ENCODE measurements at places on chromosomes 4 and X.

GRCh38 chr4:89312066-89312465 is 4.5 kb upstream of the GPRIN3 start:
- no peak for DNase-seq

- DNase-seq: no peak
Measured at GRCh38 chr4:111433441-111433840, 711.8 kb upstream of the FAM241A start.

DNA sequence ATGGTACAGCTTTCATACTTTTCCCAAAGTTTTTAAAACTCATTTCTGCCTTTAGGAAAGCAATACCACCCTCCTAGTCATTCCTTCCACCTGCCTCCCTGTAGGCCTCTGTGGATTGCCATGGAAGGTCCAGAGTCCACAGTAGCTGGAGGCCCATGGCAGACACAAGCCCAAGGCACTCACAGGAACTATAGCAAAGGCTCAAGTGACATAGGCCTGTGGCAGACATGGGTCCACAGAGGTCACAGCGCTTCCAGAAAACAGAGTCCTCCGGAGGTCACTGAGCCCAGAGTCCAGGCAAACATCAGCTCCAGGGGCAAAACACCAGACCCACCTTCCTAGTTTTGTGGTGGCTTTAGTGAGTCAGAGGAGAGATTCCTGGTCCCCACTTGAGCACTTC is 147.6 kb upstream of the ATP6AP2 start:
- no peak for DNase-seq

DNA sequence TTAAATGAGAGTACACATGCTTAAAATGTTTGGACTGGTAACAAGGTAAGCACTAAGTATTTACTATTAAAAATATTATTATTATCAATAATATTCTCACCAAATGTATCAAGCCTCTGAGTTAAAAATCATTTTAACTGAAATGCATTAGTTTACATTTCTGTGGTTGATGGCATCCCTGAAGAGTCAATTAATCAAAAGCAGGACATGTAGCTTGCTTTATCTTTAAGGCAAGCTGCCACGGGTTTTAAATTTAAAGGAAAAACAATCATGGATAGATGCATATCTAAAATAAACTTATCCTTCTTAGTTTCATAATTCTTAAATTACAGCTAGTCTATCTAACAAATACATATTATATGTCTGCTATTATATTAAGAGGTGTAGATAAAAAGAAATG is 584.8 kb upstream of the INTU start:
- no peak for DNase-seq

DNA sequence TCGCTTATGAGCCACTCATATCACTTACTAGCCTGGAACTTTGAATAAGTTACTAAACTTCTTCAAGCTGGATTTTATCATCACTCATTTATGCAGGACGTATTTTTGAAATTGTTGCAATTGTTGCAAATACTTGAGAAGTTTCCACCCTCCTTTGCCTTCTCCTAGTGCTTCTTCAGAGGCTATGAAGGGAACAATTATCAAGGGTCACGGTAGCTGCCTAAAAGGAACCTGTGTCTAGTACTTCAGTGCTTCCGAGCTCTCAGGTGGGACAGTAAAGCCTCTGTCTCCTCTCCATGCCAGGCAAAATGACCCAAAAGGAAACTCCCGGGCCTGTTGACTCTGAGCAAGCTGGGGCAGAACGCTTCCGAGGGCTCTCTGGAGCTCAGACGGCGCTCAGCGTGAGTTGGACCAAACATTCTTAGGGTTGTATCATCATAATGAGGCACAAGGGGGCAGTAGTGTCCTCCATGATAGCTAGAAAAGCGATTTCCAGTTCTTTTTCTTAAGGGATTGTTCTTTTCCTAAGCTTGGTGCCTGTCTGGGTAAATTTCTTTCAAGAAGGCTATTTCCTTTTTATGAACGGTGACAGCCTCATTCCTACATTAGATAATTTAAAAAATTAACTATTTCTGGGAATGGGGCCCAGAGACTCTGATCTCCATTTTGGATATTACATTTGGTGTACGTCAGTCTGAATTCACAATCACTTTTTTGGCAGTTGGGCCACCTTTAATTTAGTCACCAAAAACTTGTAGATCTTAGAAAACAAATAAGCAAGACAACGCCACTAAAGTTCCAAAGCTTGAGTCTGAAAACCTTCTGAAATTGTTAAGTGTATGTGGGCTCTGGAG is 73.1 kb downstream of the PACRGL start:
- DNase-seq: peak; percentile 64

GRCh38 chr4:132934911-132935310 is 214.2 kb upstream of the PCDH10 start:
- DNase-seq: no peak

DNA sequence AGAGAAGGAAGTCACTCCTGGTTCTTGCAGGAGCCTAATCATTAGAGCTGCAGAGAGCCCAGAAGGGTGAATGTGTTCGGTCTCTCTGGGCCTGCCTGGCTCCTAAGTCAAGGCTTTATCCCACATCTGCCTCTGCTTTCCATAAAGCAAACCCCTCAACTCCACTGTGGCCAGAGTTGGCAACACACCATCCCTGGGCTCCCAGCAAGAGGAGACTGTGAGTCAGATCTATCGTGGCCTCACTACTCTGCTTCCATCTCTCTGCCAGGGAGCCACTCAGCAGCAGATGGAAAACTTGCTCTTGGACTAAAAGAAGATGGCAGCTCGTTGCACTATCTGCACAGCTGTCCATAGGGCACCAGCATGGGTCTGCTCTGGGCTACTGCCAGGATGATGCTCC is 348.2 kb downstream of the FBXW7 start:
- no peak for DNase-seq

GRCh38 chr4:86924811-86925210 is 10.0 kb upstream of the AFF1 start:
- no peak for DNase-seq

GRCh38 chrX:20947411-20947912 is 426.8 kb upstream of the CNKSR2 start:
- no peak for DNase-seq

- DNase-seq: no peak
Measured at GRCh38 chr4:26346203-26346620, 25.4 kb downstream of the RBPJ start.

GRCh38 chr4:75834095-75834771 is 68.0 kb downstream of the PPEF2 start:
- no peak for DNase-seq

DNA sequence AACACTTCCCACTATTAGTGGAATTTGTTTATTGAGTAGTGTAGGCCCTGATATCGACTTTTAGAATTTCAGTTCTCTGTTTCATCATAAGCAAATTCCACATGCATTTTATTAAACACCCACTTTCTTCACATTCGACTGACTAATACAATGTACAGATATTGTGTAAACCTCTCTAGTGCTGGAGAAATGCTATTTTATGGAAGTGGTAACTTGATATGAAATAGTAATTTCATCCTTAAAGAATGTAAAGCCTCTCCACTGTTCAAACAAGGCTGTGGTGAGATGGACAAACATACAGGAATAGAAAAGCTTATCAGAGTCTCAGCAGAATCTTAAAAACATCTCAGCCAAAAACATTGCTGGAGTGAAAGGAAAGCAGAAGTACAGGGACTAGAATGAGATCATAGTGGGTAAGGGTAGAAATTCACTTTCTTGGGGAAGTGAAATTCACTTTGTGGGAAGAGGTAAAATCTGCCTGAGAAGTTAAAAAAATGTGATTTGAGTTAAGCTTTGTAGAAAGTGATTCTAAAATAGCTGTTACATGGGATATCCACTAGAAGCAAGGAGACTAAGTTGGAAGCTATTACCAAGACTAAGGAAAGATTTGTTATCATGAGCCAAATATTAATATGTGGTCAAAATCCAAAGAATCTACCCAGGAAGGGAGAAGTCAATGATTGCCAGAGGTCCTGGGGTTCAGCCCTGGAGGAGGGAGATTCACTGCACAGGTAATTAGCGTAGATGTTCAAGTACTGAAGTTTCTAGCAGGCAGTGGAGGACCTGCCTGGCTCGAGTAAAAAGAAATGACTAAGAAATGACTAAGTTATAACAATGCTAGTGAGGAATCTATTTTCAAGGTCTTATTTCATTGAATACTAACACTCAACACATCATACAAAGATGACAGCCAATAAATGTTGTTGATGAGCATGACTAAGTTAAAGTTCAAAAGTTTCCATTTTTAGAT is 398.3 kb upstream of the FAM47C start:
- no peak for DNase-seq

DNA sequence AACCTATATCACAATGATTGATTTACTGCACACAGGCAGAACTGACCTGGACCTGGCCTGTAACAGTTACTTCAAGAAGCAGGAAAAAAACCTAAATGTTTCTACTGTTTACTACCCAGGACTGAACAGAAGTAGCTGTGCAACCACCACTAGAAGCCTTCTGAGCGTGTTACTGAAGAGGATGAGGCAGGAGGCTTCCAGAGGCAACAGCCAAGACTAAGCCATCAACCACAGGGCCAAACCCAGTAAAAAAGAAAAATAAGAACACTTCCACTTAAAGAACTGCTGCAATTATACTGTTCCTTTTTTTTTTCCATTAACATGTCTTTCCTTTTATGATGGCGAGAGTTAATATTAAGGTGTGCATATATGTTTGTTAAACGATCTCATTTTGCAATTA is 29.4 kb upstream of the TTC29 start:
- DNase-seq: no peak

DNA sequence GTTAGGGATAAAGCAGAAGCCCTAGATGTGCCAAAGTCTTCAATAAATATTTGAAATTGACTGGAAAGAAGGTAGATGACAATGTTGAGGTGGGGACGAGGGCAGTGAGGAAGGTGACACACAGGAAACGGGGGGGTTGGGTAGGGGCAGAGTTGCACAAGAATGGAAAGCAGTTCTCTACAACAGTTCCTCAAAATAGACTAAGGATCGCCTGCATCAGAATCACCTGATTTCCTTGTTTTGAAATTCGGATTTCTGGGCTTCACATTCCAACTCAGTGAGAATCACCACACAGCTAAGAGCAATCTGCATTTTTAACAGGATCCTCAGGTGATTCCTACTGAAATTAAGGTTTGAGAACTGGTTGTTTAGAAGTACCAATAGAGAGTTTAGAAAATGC is 70.6 kb downstream of the ARFIP1 start:
- no peak for DNase-seq

DNA sequence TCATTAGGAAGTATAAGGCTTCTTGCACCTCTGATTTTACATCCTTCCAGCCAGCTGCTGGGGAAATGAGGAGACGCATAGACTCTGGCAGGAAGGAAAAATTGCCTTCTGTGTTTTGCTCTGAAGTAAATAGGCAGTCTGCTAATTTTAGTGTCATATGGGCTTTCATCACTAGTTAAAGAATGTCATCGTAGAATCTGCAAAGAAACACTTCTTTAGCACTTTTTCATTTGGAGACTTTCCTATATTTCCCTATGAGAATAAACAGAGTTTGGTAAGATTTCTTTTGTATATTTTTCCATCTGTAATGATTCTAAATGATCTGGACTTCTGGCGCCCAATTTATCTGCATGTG is 3.3 kb downstream of the ADGRL3 start:
- no peak for DNase-seq

GRCh38 chr4:74385386-74385785 is 20.4 kb downstream of the EREG start:
- DNase-seq: no peak

DNA sequence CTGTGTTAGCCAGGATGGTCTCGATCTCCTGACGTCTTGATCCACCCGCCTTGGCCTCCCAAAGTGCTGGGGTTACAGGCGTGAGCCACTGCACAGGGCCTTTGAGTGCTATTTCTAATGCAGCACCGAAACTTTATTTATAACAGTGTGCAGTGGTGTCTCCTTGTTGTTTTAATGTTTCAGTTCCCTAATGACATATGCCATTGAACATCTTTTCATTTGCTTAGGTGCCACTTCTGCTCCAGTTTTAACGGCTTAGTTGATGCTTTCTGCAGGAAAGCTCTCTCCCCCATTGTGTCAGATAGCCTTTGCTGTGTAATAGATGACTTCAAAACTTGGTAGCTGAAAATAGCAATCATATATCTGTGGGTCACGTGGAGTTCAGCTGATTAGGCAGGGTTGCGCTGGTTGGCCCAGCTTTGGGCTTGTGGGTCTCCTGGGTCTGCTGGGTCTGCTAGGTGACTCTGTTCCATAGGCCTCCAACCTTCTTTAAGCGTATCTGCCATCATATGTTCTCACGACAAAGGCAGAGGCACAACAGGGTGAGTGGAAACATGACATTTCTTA is 76.4 kb upstream of the SHISA3 start:
- DNase-seq: no peak

- DNase-seq: no peak
Measured at GRCh38 chr4:53943345-53944085, 120.9 kb downstream of the CHIC2 start.

- DNase-seq: no peak
Measured at GRCh38 chrX:33204889-33205288, 6.5 kb downstream of the DMD start.

- DNase-seq: no peak
Measured at GRCh38 chr4:161564230-161564834, 599.5 kb downstream of the FSTL5 start.

DNA sequence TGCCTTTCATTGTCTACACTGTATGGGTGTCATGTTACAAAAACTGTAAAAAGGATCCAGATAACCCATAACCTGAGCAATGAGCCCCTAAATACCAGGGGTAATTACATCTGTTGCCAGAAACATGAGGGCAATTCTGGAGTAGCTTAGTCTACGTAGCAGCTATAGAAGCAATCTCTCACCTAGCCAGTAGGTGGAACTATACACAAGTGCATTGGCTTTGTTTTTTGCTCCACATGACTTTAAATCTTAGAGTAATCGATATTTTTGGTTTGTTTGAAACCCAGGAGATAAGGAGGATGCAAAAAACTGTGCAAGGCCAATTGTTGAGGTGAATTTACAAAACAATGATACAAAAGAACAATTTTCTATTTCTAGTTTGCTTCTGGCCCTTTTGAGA is 57.5 kb downstream of the GPR82 start:
- peak; percentile 25 for DNase-seq

DNA sequence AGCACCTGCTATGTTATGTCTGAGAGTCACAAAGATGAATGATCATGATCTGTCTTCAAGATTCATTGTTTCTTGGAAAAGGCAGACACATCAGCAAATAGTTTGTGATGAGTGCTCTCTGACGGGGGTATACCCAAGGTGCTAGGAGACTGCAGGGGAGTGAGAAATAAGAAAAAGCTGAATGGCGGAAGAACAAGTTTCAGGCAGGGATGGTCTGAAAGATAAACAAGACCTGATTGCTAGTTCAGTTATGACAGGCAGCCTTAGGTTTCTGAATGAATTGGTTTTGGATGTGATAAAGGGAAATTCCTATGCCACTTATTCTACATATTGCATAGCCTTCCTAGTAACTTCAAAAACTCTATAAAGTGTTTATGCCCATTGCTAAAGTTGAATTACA is 327.0 kb upstream of the DKK2 start:
- no peak for DNase-seq

DNA sequence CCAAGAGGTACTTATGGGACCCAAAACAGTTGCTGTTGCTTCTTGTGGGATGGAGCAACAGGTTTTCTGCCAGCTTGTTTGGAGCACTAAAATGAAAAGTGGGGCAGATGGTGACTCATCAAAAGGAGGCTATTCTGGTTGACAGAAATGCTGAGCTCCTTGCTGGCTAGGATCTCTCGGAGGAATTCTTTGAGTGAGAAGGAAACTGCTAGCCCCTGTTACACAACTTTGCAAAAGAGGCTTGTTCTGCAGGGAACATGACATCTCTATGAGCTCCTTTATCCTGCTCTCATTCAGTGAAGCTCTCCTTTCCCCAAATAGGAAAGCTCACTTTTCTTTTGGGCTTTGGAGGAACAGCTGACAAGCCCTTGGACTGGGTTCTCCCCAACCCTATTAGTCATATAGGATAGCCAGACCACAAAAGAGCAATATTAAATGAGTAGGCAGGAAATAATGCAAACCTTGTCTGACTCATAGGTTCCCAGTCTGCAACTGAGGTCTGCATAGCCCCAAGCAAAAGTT is 108.3 kb downstream of the CDS1 start:
- DNase-seq: no peak

All from NCI-H1092 treated with DMSO at 0.1 percent for 48 hours (cell line).